ENCODE measurements at places on chromosomes 4 and X.

DNA sequence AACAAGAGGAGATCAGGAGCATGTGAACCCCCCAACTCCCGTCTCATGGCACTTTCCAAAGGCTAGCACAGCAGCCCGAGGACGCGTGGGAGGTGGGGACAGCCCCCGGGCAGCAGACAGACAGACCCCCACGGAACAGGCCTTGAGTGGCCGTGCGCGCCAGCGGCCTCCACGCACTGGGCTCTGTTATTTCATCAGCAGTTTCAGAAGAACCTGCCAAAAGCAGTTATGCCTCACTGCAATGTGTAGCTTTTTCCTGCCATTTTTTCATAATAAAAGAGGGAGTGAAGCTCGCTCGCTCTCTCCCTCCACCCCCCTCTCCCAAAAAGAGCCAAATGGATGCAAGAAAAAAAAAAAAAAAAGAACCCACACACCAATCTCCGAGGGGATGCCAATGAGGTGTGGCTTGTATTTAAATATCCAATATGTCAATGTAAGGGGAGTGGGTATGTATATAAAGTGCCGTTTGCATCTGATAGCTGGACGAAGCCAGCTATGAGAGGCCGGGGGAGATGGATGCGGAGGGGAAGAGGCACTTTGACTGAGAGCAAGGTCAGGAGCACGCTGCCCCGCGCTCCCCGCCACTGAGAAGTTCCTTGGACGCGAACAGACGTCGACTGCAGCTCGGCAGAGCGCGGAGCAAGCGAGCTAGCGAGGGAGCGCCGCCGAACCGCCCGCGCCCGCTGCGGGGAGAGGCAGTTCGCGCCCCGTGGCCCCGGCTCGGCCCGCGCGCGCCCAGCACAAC, at the start of gene FGF16:
Gene FGF16 (plus strand): TSS at position 482 of the 745 bp plus-strand sequence. CDS start 286 bp downstream, outside the sequence.
- no peak for DNase-seq

GRCh38 chr4:69984030-69984443, 11.7 kb upstream of the STATH start:
- no peak for DNase-seq

GRCh38 chrX:11787564-11787963, 29.5 kb downstream of the MSL3 start:
- peak; percentile 43 for DNase-seq

DNA sequence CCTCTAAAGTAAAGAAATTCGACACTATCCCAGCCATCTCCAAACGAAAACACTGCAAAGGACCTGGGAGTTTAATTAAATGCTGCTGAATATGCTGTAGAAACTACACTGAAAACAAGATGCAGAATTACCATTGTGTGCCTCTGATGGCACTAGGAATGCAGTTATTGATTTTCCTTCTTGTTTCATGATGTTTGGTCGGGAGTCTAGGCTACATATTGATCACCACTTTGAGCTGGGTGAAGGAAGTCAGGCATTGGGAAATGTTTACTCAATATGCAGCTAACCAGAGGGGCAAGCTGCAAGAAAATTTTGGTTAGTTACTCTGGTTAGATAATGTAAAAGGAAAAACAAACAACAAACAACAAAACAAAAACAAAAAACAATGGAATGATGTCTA, 650.7 kb upstream of the GALNTL6 start:
- DNase-seq, result no peak

DNA sequence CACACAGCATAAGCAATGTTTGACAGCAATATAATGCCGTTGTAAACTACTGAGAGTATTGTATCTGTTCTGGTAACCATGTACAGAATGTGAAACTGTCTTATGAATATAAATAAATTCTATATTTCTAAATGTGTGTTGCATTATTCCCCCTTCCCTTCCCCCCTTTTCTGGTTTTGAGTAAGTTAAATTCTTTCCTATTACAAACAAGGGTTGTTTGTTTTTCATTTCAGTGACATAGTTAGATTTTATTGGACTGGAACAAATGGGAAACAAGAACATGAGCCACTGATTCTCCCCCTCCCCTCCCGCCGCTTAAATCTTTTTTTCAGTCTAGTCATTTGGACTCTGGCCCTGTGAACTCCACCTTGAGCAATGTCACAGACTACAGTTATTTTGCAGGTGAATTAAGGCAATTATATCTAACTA, 69.8 kb downstream of the GPAT3 start:
- no peak for DNase-seq

- DNase-seq, result no peak
Measured at GRCh38 chrX:47175588-47175980, 18.0 kb upstream of the UBA1 start.

DNA sequence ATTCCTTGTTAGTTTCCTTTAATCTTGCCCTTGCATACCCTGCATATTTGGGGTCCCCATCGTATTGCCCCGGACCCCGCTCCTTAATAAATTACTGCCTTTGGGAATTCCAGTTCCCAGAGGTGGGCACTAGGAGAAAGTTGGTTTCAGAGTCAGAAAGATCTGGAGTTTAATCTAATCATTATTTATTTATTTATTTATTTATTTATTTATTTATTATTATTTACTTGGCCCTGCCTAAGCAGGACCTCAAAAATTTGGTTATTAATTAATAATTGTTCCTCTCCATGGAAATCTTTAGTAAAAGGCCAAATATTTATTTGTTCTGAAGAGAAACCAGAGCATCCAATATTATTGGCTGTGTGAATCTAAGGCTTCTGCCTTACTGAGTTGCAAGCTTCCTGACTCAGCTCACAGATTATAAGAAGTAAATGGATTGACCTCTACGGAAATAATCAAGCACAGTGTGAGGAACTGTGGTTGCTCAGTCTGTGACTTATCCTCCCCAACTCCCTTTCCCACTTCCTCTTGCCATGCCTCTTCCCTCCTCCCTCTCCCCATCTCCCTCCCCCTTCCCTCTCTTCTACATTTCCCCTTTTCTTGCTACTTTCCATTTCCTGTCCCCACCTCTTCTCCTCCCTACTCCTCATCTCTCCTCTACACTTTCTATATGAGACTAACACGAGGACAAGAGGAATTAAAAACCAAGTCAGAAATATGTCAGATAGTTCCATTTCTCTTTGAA, 61.5 kb upstream of the AP1S2 start:
- DNase-seq, result no peak

- no peak for DNase-seq
Measured at GRCh38 chr4:175470131-175470530, 341.9 kb downstream of the GPM6A start.

- DNase-seq, result no peak
Measured at GRCh38 chrX:24465532-24465865, 413 bp downstream of the PDK3 start.

DNA sequence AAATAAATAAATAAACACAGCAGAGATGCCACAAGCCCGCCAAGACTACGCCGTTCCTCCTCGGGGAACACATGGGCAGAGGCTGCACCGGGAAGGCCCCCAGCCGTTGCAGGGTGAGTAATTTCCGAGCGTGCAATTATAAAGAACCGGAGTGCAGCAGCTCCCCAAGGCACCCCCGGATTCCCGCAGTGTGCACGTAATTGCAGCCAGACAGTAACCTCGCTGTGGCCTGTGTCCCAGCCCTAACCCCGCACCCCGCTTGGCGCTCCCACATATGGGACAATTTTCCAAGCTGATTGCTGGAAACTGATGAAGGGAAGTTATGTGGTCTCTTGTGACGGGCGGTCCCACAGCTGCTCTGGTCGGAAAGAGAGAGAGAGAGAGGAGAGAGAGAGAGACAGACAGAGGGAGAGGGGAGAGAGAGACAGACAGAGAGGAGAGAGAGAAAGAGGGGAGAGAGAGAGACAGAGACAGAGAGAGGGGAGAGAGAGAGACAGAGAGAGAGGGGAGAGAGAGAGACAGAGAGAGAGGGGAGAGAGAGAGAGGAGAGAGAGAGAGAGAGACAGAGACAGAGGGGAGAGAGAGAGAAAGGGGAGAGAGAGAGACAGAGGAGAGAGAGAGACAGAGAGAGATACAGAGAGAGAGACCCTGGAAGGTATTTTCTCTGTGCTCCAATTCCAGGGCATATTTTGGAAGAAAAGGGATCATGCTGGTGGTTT, 275.4 kb downstream of the SHOX start:
- DNase-seq, result no peak

DNA sequence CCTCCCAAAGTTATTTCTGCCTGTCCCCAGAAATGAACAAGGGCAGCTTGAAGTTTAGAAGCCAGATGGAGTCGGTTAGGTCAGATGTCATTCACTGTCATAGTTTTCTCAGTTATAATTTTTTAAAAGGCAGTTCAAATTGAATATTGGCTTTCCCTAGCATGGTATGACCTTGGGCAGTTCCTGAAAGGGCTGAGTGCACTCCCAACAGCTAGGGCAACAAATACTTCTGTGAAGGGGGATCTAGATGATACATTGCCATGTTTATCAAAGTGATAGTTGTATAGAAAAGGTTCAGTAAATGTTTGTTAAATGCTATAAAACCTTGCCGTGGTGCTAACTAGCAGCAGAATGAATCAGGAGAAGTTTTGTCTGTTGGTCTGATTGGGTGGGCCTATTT, 938.1 kb upstream of the GRIA3 start:
- no peak for DNase-seq

GRCh38 chrX:8845469-8845868, 44.3 kb upstream of the FAM9A start:
- no peak for DNase-seq

DNA sequence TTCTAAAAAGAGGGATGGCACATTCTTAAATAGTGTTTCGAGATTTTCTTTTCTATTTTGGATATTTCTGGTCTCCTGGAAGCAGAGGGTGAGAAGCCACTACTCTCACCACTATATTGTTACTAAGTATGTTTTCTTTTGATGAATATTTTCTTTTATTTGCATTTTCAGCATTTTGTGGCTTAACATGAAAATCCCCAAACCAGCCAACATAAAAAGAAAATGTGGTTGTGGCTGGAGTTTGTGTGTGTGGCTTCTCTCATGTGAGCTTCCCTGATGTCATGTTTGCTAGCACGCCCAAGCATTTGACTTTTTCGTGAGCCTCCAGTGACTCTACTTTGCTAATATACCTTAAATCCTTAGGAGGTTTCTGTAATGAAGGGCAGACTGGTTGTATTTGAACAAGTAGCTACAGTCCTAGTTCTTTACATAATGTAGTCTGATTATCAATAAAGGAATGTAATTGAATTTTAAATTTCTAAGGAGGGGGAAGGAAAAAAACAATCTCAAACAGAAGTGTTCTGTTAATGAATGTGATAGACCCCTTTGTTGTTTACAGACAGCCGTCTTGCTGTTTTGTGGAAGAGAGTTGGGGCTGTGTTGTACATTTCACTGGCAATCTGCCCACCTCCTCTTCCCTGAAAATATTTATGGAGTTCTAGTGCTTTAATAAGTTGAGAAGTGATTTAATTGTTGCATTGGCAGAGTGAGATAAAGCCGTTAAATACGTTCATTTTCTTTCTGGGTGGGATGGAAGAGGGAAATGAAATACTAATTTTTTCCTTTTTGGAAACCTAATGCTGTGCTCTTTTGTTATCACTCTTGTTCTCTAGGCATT, 114.6 kb downstream of the ARHGAP10 start:
- no peak for DNase-seq

DNA sequence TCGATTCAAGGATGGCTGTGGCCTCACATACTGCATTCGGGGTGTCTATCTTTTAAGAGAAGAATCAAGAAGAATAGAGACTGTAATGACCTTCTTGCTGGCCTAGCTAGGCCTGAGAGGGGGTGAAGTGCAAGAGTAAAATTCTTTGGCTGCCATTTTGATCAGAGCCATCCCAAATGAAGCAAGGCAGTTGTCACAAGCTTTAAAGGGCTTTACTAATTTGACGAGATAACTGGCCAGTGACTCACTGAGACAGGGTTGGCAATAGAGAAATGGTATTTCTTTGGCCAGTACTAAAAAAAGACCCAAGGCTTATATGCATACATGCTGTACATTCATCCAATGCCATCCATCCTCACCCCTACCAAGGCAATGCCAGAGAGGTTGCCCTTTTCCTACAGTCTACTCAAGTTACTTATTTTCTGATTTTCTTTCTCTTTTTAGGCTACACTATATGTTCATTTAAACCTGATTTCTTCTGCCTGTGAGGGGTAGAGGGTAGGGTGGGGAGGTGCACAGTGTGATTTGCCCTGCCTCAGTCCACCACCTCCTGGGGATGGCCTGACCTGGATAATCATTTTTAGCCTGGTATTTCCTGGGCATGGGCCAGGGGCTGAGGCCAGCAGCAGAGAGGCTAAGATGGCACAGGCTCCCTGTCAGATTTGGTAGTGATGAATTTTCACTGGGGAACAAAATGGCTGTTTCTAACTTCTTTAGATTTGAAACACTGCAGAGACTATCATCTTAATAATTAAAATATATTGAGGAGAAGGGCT, 32.2 kb downstream of the ATG4A start:
- no peak for DNase-seq

DNA sequence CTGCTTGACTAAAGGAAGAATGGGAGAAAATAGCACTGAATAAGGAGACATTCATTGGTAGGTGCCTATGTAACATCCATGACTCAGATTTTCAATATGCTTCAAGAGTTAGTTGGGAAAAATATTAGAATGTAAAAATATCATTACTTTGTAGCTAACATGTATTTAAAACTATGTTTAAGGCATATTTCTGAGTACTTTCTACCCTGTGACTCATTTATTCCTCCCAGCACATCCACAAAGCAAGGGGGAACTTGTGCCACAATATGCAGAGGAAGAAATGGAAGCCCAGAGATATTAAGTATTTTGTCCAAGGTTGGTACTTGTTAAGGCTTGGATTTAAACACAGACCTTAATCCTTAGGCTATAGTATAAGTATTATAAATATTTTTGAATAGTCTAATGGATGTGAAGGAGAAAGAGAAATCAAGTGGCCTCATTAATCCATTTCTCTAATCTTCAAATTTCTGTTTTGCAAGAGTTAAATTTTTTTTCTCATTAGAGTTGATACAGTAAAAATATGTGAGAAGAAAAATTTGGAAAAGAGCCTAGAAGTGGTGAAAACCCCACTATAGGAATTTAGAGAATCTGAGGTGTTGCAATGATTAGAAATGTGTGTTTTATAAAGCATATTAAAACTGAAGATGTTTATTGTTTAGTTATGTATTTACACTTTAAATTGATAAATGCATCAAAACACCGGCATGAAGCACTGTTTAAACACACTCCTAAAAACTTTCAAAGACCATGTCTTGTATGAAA, 149.3 kb upstream of the GYPA start:
- DNase-seq, result no peak

- DNase-seq, result no peak
Measured at GRCh38 chr4:88630756-88631155, 38.5 kb downstream of the HERC3 start.

GRCh38 chrX:155333544-155334100, 792 bp downstream of the CLIC2 start:
- no peak for DNase-seq

GRCh38 chrX:20237864-20238263, 28.8 kb downstream of the RPS6KA3 start:
- no peak for DNase-seq
